ENCODE measurements at places on chromosomes 12 and 14.

GRCh38 chr12:38662829-38663228, 242.6 kb downstream of the CPNE8 start:
- DNase-seq: no peak

DNA sequence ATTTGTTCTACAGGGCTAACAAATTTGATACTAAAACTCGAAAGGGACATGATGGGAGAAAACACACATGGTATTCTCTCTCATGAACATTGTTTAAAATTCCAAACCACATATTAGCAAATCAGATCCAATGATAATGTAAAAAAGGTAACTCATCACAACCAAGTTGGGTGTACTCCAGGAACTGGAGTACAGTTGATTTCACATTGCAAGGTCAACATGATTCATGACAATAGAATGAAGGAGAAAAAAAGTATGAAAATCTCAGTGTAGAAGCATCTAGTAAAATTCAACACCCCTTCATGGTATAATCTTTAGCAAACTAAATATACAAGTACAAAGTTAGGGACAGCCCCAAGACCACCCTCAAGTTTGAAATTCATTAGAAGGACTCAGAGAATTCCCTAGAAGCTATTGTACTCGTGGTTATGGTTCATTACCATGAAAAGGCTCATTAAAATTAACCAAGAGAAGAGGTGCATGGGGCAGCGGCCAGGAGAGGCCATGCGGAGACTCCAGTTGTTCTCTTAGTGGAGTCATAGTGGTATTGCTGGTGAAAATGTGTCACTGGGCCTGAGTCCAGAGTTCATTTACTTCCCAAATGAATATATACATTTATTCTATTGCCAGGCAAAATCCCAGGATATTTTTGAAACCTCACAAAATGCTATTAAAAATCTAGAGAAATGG, 3.1 kb upstream of the CDCA4 start:
- no peak for DNase-seq

GRCh38 chr14:49594347-49595091, 4.2 kb upstream of the LRR1 start:
- peak; percentile 92 for DNase-seq

- no peak for DNase-seq
These were observed 42.6 kb downstream of the ACTN1 start for GRCh38 chr14:68936476-68936875.

DNA sequence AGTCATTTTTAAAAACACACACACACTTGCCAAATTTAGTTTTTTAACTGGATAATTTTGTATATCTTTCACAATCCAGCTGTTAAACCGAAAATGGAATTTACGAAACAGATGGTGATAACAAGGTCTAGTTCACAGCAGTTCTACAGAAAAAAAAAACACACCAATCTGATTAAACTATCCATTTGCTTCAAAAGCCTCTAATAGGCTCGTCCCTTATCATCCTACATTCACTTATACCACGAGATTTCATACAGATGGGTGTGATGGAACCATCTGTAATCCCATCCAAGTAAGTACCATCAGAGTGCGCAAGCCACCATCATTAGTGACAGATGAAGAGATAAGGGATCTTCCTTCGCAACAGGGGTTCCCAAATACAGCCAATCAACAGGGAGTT, 20.1 kb downstream of the GCH1 start:
- no peak for DNase-seq

DNA sequence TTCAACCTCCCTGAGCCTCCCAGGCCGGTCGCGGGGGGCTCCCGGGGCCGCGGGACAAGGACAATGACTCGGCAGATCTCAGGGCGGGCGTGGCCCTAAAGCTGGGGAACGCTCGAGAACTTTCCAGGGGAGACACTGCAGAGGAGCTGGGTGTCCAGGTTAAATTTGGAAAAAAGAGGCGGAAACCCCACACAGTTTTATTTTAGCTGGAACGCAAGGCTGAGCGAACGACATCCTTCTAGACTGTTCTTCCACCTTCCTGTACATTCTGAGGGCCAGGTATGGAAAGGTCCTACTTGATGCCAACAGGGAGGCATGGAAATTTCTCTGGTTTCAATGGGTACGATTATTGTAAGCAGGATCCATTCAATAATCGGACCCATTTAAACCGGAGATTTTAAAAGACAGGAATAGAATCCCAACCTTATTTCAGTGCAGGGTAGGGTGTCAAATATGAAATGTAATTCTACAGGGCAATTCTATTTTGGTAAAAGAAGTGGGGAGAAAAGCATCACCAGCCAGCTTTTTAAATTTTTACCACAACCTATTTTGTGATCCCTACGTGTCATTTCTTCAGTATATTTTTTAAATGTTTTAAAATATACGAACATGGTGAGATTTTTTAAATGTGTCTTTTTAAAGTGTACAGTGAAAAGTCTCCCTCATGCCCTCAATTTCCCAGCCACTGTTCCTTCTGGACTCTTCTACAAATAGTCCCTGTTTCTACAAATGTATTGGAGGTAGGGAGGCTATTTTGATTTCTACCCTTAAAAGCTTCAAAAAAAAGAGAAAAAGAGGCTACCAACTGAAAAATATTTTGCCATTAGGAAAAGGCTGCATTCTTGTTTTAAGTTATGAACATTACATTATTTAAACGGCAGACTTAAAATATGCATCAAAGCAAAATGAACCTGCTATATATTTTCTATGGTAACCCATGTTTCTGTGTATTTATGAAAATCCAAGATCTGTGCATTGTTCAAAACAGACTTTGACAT, 1.1 kb upstream of the UBC start:
- no peak for DNase-seq

DNA sequence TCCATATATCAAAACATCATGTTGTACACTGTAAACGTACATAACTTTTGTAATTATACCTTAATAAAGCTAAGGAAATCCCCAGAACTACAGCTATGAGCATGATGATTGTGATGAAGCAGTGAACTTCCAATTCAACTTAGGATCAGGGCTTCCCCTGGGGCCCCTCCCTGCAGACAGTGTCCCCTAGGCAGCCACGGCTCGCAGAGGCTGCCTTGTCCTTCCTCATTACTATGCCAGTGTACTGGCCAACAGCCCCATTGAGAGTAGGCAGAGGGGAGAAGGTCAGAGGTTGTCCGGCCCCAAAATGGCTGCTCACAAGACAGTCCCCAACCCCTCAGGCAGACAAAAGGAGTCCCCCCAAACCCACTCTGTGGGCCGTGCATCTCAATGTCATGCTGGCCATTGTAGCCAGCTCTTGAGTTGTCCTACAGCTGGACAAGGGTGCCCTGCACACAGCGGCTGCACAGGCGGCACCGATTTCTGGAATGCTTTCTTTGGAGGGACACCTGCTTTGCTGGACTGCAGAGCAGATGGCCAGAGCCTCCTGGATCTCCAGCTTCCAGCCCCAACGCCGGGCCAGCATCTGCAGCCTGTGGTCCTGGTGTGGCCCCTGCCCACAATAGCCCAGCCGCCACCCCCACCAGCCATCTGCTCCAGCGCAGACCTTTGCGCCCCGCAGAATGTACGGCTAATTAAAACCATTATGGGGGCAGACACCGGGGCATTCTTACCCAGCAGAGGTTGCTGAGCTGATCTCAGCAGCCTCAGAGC, 46.1 kb downstream of the NIN start:
- DNase-seq: no peak

DNA sequence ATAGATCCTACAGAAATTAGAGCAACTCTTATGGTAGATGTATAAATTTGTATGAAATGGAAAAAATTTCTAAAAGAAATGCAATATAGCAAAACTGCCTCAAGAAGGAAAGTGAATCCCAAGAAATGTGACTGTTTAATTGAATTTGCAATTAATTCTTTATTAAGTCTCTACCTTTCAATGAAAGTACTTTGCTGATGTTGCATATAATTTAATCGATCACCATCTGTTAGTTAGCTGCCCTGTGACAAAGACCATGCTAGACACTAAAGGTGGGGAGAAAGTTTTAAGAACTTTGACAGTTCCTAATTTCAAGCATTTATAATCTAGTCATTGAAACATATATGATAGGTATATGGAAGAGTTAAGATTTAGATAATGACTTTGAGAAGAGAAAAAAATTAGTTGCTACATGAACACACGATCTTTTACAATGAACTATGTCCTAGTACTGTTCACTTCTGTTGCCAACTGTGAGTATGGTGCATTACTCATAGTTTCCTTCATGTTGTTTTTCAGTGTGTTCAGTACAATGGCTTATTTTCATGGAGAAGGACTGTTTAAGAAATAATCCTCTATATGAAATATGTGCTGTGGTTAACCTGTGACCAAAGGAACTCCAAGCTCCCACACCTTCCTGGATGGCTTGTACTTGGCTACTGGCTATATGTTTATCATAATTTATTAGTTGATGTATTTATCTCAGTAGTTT, 128.4 kb downstream of the METTL25 start:
- no peak for DNase-seq

GRCh38 chr12:65647074-65647473, 177.2 kb upstream of the HMGA2 start:
- DNase-seq: no peak

DNA sequence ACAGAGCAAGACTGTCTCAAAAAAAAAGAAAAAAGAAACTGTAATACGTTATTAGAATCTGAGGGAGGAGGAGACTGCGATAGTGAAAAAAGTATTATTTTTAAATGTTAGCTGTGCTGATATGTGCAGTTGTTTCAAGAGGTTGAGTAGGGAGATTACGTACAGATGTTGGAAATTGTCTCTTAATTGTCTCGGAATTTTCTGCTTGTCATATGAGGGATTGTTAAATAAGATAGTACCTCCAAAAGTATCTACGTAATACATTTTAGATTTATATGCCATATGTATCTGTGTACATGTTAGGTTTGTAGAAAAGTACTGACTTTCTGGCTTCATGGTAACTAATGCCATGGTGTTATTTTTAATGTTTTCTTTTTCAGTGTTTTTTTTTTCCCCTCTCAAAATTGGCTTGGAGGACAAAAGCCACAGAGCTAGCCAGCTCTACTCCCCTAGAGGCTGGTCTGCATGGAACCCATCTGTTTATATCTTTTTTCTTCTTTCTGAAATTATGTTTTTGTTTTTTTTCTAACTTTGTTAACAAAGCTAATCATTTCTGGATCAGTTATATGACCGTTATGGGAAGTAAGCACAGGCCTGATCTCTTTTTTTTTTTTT, 3.4 kb downstream of the RIMKLB start:
- no peak for DNase-seq

- no peak for DNase-seq
These were observed 18.6 kb downstream of the DDX24 start for GRCh38 chr14:94062344-94062940.

DNA sequence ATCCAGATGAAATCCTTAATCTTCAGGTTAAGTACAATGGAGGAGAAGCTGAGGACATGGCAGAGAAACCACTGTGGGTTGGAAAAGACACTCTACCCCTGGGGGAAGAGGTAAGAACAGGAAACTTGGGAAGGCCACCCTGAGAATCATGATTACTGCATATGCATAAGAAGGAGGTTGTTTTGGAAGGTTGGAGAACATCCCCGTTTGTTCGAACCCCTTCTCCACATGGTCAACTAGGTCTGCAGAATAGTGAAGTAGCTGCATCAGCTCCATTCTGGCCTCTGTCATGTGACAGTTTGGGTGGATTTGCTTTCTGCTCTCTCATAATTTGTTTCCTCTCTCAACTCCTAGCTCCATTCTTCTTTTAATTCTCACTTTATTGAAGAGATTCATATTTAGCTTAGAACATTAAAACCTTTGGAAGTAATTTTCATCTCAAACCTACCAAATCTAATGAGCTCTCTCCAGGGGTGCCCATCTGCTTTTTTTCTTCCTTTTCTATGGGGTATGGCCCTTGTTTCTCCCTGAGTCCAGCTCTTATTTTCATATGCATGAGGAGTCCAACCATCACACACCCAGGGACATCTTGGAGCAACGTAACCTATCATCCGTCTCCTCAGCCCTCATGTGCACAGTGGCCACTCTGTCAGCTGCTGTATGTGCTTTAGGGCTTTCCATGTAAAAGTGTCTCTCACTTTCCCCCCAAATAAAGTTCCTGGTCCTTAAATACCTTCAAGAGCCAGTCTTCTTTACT, 820.3 kb downstream of the TMEM121 start:
- no peak for DNase-seq

- DNase-seq: no peak
These were observed 78.7 kb downstream of the HECTD1 start for GRCh38 chr14:31128601-31129526.

- no peak for DNase-seq
These were observed 25.0 kb upstream of the POLR3B start for GRCh38 chr12:106332536-106332935.

DNA sequence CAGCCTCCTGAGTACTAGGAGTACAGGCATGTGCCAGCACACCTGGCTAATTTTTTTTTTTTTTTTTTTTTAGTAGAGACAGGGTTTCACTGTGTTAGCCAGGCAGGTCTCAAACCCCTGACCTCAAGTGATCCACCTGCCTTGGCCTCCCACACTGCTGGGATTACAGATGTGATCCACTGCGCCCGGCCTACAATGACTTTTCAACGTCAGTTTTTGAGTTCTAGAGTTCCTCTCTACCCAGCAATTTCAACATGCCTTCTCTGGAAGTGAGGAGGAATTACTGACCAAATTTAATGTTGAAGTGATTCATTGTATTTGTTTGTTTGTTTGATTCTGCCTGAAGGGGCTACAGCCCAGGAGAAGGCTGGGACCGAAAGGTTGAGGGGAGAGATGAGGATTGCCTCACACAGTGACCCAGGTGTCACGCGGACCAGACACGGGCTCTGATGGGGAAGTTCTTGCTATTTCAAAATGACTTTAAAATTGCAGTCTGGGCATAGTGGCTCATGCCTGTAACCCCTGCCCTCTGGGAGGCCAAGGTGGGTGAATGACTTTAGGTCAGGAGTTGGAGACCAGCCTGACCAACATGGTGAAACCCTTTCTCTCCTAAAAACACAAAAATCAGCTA, 8.6 kb upstream of the DENR start:
- no peak for DNase-seq

- no peak for DNase-seq
These were observed 50.2 kb upstream of the VRK1 start for GRCh38 chr14:96747006-96747405.

GRCh38 chr12:95003213-95003920, at the start of gene NDUFA12:
NDUFA12 (minus strand) TSS chr12:95003697; CDS start chr12:95003680, 17 bp downstream.
- peak; percentile 93 for DNase-seq

DNA sequence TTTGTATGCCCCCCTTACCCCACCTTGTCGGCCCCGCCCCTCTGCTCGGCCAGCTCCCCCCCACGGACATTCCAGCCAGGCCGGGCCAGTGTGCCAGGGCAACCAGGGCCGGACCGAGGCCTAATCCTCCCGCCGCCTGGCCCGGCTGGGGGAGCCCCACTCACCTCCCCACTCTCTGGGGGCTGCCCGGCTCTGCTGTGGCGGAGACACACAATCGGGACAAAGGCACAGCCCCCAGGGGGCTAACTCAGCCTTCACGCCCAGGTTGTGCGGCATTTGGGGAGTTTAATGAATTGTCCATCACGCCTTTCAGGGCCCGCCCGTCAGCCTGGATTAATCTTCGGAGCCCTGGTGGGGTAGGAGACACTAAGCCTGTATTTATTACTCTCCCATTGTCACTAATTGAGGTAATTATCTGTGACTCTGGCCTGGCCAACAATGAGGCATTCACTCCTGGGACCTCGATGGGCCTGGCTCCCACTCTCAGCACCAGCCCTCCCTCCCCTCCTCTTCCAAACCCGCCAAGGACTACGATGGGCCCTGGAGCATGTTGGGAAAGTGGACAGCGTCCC, 8.7 kb downstream of the WNT1 start:
- DNase-seq: no peak

GRCh38 chr14:46136456-46136855, 515.1 kb downstream of the RPL10L start:
- DNase-seq: no peak

- DNase-seq: no peak
These were observed 6.4 kb upstream of the DTX1 start for GRCh38 chr12:113049976-113050742.

- no peak for DNase-seq
These were observed 129.5 kb downstream of the SLC35F4 start for GRCh38 chr14:57736391-57736790.

Data from LNCaP clone FGC (cell line).